ENCODE measurements at places on chromosomes 4 and X. TPM values are rescaled to one million over a fixed set of nuclear protein-coding genes. Genes with fewer than 3 reads are reported as not detected.
A peak's percentile ranks its signal among the peaks of the same experiment; 100 is the strongest.

The NOX1 gene
- not detected for total RNA-seq

- H3K27me3 ChIP-seq = no peaks in the 10 kb centered on the region
- H3K4me3 ChIP-seq = no peak overlapping the region
- no peaks in the 10 kb centered on the region for H3K4me1 ChIP-seq
- no peak for DNase-seq
- H3K27ac ChIP-seq = no peak overlapping the region
Observed at GRCh38 chrX:40237731-40238178, 140.0 kb upstream of the BCOR start.

The CLDN22 gene
- not detected for total RNA-seq

DNA sequence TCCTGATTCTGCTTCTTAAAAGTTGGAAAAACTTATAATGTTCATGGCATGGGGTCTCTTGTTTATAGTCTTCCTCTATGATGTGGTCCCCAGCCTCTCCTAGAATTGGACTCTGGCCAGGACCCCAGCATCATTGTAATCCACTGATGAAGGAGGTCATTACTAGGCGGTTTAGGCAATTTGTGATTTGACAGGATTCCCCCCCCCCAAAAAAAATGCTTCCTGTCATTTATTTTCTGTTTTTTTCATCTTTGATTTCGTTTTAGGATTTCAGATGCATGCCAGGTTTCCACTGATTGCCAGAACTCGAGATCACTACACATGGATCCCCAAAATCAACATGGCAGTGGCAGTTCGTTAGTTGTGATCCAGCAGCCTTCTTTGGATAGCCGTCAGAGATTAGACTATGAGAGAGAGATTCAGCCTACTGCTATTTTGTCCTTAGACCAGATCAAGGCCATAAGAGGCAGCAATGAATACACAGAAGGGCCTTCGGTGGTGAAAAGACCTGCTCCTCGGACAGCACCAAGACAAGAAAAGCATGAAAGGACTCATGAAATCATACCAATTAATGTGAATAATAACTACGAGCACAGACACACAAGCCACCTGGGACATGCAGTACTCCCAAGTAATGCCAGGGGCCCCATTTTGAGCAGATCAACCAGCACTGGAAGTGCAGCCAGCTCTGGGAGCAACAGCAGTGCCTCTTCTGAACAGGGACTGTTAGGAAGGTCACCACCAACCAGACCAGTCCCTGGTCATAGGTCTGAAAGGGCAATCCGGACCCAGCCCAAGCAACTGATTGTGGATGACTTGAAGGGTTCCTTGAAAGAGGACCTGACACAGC lies 4.9 kb downstream of the SPRY1 start:
- no peaks in the 10 kb centered on the region for H3K27me3 ChIP-seq
- H3K4me3 ChIP-seq = peak overlapping the region; percentile 62
- DNase-seq = no peak
- H3K36me3 ChIP-seq = no peaks in the 10 kb centered on the region

GRCh38 chr4:52824603-52825459 lies 37.3 kb upstream of the RASL11B start:
- H3K27me3 ChIP-seq = no peaks in the 10 kb centered on the region
- peaks cover 19% of the 10 kb centered on the region for H3K4me1 ChIP-seq
- H3K27ac ChIP-seq = no peak overlapping the region
- H3K36me3 ChIP-seq = no peaks in the 10 kb centered on the region

DNA sequence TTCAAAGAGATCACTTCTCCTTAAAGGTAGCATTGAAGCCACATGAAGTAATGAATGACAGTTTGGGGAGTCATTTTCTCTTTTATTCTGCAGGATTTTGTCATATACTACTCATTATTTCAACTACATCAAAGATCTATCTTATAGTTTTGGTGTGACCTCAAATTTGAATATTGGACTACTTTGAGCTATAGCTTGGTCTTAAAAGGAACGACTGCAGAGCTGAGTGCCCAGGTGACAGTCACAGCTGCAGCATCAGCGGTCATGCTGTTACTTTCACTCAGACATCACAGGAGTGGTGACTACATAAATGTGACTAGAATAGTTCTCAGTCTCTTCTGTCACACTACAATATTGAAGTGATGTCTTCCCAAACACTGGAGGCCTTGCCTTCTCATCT lies 10.7 kb upstream of the SPCS3 start:
- H3K27me3 ChIP-seq = no peaks in the 10 kb centered on the region
- H3K4me1 ChIP-seq = no peaks in the 10 kb centered on the region
- no peak overlapping the region for H3K27ac ChIP-seq
- no peaks in the 10 kb centered on the region for H3K36me3 ChIP-seq

DNA sequence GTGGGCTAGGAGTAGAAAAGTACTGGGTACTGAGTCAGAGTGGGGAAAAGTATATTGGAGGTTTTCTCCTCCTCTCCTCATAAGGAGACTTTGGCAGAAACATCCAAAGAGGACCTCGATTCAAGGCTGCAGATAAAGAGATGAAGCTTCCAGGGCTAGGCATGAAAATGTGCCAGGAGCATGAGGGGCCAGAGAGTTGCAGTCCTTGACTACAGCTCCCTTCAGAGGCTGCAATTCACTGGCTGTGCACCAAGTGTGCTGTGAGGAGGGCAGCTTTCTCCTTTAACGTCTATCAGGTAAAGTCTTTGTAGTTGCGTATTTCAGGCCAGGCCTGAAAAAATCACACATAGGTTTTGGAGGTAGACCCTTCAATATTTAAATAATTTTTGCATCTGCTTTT lies 174.9 kb upstream of the VEGFC start:
- H3K4me1 ChIP-seq = no peaks in the 10 kb centered on the region
- H3K36me3 ChIP-seq = no peaks in the 10 kb centered on the region
- no peak overlapping the region for H3K27ac ChIP-seq
- no peak overlapping the region for H3K4me3 ChIP-seq

The TMSB15A gene
- total RNA-seq = 5.7 TPM

DNA sequence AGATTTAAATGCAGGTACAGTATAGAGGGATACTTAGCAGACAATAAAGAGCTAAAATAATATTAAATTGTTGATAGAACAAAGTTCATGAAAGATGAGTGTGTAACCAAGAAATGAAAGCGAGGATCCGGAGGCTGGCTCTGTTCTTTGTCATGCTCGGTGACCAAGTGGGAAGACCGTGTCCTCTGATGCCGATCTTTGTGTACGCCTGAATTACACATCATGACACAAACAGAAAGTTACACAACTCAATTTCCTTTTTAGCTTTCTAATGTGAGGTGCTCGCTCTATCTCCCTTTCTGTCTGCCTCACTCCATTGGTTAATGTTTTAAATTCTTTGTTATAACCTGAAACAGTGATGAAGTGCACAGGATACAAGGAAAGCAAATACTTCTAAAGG lies 114.8 kb upstream of the NEIL3 start:
- DNase-seq = no peak
- no peak overlapping the region for H3K27ac ChIP-seq

GRCh38 chr4:24209131-24209530 lies 319.3 kb upstream of the PPARGC1A start:
- no peak for DNase-seq
- no peak overlapping the region for H3K4me3 ChIP-seq
- no peaks in the 10 kb centered on the region for H3K27me3 ChIP-seq
- H3K27ac ChIP-seq = no peak overlapping the region
- peaks cover 2% of the 10 kb centered on the region for H3K4me1 ChIP-seq

DNA sequence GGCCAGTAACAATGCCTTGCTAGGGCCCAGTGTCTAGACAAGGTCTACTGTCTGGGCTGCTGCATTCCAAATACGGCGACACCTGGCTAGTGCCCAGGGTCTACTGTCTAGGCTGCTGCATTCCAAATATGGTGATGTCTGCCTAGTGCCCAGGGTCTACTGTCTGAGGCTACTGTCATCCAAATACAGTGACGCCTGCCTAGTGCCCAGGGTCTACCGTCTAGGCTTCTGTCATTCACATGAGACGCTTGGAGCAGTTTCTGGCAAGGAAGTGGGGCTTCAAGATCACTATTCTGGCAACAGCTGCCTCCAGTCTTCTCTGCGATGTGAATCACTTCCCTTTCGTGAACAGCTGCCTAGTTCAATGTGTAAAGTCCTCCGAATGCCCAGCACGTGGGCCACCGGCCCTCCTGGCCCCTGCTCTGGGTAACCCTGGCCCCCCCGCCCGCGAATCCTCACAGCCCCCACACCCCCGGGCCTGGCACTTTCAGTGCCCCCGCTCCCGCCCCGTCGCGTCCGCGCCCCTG lies 12.7 kb downstream of the ACOX3 start:
- peak overlapping the region; percentile 91 for H3K4me3 ChIP-seq
- H3K36me3 ChIP-seq = no peaks in the 10 kb centered on the region
- peaks cover 13% of the 10 kb centered on the region for H3K4me1 ChIP-seq
- no peak for DNase-seq
- H3K27me3 ChIP-seq = no peaks in the 10 kb centered on the region

GRCh38 chrX:74540635-74541249 lies 73.7 kb downstream of the RLIM start:
- no peak for DNase-seq
- no peaks in the 10 kb centered on the region for H3K4me1 ChIP-seq
- no peaks in the 10 kb centered on the region for H3K36me3 ChIP-seq
- no peak overlapping the region for H3K27ac ChIP-seq

DNA sequence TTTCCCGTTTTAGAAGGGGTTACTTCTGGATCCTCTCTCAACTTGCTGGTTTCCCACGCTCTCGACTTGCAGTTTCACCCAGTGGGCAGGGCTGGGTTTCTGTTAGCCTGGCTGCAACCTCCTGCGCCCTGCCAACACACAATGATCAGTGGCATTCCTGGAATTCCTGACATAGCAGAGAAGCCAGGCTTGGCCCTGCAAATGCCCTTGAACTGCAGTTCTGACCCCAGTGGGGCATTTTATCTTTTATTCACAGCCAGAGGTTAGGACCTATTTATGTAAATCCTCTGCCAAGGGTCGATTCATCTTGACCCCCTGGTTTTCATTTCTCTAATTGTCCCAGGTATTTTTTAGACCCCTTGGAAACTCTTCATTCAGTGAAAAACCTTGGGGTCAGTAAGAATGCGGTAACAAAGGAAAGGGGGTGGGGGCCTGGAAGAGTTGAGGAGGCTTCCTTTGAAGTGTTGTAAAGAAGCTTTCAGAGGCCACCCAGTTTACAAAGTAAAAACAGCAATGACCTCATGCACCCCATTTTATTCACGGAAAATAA lies 217.6 kb downstream of the ZNF674 start:
- peaks cover 2% of the 10 kb centered on the region for H3K4me1 ChIP-seq
- no peak overlapping the region for H3K4me3 ChIP-seq
- H3K27me3 ChIP-seq = no peaks in the 10 kb centered on the region
- H3K36me3 ChIP-seq = no peaks in the 10 kb centered on the region

- no peak for DNase-seq
- H3K27ac ChIP-seq = no peak overlapping the region
- no peaks in the 10 kb centered on the region for H3K27me3 ChIP-seq
- no peaks in the 10 kb centered on the region for H3K4me1 ChIP-seq
- no peak overlapping the region for H3K4me3 ChIP-seq
- H3K36me3 ChIP-seq = no peaks in the 10 kb centered on the region
Observed at GRCh38 chr4:66693694-66694093, 851.6 kb downstream of the CENPC start.

The ZFP42 gene
- not detected for total RNA-seq

The HPGDS gene
- 0.30 TPM for total RNA-seq

GRCh38 chrX:20545538-20545937 lies 278.8 kb upstream of the RPS6KA3 start:
- no peak overlapping the region for H3K27ac ChIP-seq
- no peaks in the 10 kb centered on the region for H3K4me1 ChIP-seq
- H3K36me3 ChIP-seq = no peaks in the 10 kb centered on the region
- no peak for DNase-seq
- no peak overlapping the region for H3K4me3 ChIP-seq

GRCh38 chr4:65007841-65008439 lies 598.7 kb upstream of the TECRL start:
- no peak overlapping the region for H3K4me3 ChIP-seq
- no peaks in the 10 kb centered on the region for H3K27me3 ChIP-seq
- H3K27ac ChIP-seq = no peak overlapping the region

The PPBP gene
- not detected for total RNA-seq

- no peak overlapping the region for H3K4me3 ChIP-seq
- no peaks in the 10 kb centered on the region for H3K27me3 ChIP-seq
- DNase-seq = no peak
- H3K27ac ChIP-seq = no peak overlapping the region
Observed at GRCh38 chr4:174581901-174582300, 59.6 kb upstream of the HPGD start.

DNA sequence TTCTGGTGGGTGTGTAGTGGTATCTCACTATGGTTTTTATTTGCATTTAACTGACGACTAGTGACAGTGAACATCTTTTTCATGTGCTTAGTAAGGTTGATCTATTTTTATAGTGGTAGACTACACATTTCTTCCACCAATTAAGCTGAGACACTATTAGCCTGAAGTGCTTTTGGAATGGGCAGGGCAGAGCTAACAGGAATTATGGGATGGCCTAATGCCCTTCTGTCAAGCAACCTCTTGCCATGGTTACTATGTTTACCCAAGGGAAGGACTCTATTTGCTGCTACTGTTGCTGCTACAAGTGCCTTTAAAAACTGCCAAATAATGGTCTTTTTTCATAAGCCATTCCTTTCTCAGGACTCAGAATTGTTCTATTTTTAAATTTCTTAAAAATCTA lies 676.7 kb upstream of the ACTRT1 start:
- no peaks in the 10 kb centered on the region for H3K36me3 ChIP-seq
- no peak overlapping the region for H3K27ac ChIP-seq
- no peak overlapping the region for H3K4me3 ChIP-seq
- no peaks in the 10 kb centered on the region for H3K27me3 ChIP-seq
- no peak for DNase-seq
- H3K4me1 ChIP-seq = no peaks in the 10 kb centered on the region

- DNase-seq = peak; percentile 56
- H3K27me3 ChIP-seq = no peaks in the 10 kb centered on the region
- no peak overlapping the region for H3K4me3 ChIP-seq
Observed at GRCh38 chr4:7333801-7334421, 100.8 kb downstream of the PSAPL1 start.

DNA sequence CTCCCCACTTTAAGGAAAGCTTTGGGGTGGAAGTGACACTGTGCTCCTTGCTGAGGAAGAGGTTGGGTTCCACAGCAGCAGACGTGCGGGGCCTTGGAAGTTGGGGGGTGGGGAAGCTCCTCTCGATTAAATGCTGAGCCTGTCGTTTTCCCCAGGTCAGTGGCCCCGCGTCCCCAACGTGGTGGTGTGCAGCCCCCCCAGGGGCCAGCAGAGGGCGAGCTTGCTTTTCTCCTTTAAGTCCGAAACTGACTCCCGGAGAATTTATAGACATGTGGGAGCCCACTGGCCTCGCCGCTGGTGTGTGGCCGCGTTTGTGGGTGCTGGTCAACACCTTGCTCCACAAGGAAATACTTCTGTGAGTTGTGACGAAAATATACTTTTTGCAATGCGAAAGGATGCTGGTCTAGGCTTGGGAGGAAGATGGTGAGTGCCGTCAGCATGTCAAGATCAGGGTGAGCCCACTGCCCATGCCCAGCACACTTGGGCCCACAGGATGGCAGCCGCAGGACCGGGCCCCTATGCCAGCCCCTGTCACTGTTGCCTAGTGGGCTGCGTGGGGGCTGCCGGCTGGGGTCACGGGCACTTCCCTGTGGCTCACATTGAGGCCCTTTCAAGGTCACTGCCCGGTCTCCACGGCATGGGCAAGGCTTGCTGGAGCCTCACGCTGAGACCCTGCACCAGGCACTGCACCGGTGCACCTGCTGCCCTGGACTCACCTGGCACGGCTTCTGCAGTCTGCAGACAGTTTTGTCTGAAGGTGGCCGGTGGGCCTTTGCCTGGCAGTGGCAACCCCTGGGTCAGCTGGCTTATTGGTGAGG lies 9.4 kb downstream of the UVSSA start:
- H3K4me1 ChIP-seq = peaks cover 9% of the 10 kb centered on the region
- no peaks in the 10 kb centered on the region for H3K27me3 ChIP-seq
- H3K4me3 ChIP-seq = no peak overlapping the region
- no peak overlapping the region for H3K27ac ChIP-seq
- no peaks in the 10 kb centered on the region for H3K36me3 ChIP-seq
